Gastrocnemius medialis (tissue), 4 donors: ENCODE measurements at places on chromosomes 1 and 21. TPM values are rescaled to one million over a fixed set of nuclear protein-coding genes. Genes with fewer than 3 reads are reported as not detected.

Gene CDC14A
- 2.1 TPM for total RNA-seq

Gene ACTL8
- total RNA-seq = not detected

- no peak for DNase-seq
These were observed 622.5 kb downstream of the PLA2G4A start for GRCh38 chr1:187451238-187451637.

DNA sequence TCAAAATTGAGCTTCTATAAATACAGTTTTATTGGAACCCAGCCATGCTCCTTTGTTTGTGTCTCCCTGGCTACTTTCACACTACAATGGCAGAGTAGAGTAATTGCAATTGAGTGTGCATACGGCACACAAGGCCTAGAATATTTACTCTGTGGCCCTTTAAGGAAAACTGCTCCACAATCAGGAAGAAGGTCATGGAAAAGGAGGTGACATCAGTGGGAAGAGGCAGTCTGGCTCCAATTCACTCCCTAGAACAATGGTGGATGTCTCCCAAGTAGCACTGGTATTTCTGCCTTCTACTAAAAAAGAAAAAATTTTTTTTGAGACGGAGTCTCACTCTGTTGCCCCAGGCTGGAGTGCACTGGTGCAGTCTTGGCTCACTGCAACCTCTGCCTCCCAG is 51.3 kb downstream of the KRTAP19-8 start:
- DNase-seq = no peak
